ENCODE measurements at places on chromosomes 4 and X. TPM values are rescaled to one million over a fixed set of nuclear protein-coding genes. Genes with fewer than 3 reads are reported as not detected.

LEF1 gene
- 1.6 TPM for total RNA-seq

DNAAF6 gene
- total RNA-seq = not detected

LINC00632 gene
- total RNA-seq = not detected

PDE5A gene
- total RNA-seq = 1.4 TPM

DNA sequence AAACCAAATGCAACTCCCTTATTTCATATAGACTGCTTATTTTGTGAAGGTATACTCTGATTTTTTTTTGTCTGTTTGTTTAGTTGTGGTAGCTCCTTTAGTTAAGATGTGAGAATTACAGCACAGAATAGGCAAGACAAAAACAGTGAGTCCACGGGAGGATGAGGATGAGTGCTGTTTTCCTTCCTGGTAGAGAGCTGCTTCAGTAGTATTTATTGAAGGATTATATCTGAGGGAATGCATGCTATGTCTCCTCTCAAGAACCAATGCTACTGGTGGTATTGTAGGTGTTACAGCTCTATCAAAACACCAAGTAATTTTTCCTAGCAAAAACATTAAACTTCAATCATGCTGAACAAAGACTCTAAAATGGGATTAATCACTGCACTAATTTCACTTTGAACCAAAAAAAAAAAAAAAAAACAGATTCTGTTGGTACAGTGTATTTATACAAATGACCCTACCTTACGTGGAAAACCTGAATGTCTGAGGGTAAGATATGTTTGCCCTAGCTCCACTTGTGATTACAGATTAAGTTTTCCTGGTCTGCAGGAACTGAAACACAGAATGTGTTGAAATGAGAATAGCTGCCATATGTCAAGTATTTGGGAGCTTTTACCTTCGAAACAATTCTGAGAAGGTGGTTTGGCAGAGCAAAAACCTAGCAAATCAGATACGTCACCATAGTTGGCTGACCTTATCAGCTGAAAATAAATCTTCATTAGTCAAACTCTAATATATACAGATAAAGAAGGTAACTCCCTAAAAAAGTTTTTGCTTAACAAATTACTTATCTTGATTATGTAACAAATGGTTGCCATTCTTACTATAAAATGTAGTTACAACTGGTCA is 40.3 kb downstream of the PPP3CA start:
- DNase-seq = no peak

GRCh38 chr4:140368686-140369085 is 4.8 kb upstream of the SCOC start:
- DNase-seq = no peak

DNA sequence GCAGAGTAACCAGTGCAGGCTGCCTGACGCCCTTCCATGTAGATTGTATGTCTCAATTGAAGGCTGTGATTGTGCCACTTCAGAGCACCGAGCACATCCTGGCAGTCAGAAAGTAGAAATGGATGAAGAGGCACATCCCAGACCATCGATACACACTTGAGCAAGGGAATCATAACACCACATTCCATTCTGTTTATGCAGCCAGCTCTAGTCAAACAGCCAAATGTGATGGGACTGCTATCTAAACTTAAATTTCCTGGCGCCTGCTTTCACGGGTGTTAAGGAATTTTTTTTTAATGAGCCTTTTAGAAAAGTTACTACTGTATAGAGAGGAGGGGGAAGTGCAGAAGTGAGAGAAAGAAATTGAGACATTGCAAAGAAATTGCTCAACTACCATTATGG is 84.4 kb downstream of the PPARGC1A start:
- no peak for DNase-seq

DNA sequence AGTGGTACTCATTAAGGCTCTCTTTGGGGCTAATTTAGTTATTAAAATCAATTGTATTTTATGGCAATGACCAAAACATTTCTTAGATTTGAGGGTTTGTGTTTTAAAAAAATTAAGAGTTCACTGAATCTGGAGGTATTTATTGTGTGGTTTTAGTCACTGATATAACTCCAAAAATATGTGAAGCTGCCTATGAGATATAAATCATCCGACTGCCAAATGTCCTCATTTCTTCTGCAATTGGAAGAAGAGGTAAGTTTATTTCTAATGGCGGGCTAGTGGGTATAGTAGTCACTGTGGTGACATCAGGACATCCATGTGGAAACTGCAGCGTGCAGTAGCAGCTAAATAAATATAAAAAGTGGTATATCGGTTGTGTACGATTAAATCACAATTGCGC is 205.5 kb downstream of the MID1 start:
- no peak for DNase-seq

DNA sequence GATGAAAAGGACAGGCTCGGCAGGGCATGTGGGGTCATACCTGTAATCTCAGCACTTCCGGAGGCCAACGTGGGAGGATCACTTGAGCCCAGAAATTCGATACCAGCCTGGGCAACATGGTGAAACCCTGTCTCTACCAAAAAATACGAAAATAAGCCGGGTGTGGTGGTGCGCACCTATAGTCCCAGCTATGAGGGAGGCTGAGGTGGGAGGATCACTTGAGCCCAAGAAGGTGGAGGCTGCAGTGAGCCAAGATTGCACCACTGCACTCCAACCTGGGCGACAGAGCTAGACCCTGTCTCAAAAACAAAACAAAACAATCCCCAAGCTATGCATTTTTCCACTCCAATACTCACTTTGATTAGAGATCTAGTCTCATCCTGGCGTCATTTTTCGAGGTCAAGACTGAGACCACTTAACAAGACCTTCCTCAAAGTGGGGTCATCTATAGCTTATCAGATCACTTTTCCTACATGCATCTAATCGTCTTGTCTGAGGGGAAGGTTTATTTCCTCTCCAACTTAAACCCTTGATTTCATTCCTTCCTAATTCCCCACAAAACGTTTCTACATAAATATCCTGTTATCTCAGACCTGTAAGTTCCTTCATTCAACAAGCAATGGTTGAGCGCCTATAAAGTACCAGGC is 1.3 kb downstream of the NKAP start:
- DNase-seq = no peak

DNA sequence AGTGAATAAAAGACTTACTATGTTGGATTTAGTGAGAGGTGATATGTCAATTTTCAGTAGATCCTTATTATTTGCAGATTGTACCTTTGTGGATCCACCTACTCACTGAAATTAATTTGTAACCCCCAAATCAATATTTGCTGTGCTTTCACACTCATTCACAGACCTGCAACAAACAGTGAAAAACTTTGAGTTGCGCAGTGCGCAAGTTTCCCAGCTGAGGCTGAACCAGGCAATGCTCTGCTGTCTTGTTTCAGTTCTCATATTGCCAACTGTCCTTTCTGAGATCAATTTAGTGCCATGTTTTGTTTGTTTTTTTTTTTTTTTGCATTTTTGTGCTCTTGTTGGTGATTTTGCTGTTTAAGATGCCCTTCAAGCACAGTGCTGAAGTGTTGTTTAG is 40.8 kb upstream of the LEF1 start:
- DNase-seq = no peak

GRCh38 chr4:121736735-121737351 is 28.1 kb downstream of the SMIM43 start:
- DNase-seq = peak; percentile 16

- DNase-seq = peak; percentile 63
These were observed 752 bp downstream of the SEPTIN11 start for GRCh38 chr4:76950052-76950955.

DNA sequence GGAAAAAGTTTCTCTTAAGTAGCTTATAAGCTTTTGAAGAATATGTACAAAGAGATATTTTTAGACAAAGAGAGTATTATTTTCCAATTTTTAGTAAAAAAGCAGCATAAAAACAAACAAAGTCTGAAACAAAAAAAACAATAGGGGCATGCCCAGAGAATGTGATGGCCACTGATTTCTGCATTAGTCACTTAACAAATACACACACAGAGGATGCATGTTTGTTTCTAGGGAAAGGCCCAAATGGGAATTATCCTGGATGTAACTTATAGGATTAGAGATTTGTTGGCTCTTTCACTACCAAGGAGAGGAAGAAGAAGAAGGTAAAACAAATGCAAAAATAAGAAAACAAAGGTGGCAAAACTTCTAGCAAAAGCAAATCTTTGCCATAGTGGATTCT is 95.9 kb upstream of the SCOC start:
- no peak for DNase-seq

GRCh38 chrX:39726771-39727170 is 371.0 kb downstream of the BCOR start:
- no peak for DNase-seq

DNA sequence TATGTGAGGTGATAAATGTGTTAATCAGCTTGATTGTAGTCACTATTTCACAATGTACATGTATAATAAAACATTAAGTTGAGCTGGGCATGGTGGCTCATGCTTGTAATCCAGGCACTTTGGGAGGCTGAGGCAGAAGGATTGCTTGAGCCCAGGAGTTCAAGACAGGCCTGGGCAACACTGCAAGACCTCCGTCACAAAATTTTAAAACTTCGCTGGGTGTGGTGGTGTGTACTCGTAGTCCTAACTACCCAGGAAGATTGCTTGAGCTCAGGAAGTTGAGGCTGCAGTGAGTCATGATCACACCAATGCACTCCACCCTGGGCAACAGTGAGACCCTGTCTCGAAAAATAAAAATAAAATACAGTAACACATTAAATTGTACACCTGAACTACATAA is 20.1 kb downstream of the LYAR start:
- no peak for DNase-seq

DNA sequence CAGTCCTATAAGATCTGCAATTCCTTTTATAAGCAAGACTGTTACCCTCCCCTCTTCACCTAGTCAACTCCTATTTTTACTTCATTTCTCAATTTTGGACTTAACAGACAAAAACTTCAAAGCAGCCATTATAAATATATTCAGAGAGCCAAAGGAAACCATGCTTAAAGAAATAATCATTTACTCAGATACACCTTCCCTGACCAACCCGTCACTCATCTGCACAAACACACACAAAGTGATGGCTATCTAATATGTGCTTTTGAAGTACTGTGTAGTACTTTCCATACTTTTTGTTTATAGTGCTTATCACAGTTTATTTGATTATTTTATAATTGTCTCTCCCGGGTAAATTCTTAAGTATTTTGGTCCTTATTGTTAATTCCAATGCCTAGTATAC is 117.2 kb downstream of the TBC1D19 start:
- no peak for DNase-seq

DNA sequence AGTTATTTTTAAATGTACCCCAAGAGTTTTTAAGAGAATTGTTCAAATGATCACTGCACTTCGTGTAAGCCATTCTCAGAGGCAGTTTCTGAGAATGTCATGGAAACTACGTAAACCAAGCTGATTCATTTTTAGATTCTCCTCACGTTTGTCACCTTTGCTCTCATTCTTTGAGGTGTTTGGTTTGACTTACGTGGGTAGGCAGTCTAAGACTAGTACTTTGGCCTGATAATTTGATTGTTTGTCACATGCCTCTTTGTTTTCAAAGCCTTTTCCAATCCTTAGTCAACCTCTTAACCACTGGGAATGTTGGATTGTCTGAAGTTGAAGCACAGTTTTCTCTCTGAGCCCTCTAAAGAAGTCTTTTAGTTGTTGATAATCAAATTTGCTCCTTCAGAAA is 10.5 kb downstream of the SEPTIN11 start:
- no peak for DNase-seq

- DNase-seq = no peak
These were observed 64.0 kb upstream of the VCX2 start for GRCh38 chrX:8235026-8235425.

DNA sequence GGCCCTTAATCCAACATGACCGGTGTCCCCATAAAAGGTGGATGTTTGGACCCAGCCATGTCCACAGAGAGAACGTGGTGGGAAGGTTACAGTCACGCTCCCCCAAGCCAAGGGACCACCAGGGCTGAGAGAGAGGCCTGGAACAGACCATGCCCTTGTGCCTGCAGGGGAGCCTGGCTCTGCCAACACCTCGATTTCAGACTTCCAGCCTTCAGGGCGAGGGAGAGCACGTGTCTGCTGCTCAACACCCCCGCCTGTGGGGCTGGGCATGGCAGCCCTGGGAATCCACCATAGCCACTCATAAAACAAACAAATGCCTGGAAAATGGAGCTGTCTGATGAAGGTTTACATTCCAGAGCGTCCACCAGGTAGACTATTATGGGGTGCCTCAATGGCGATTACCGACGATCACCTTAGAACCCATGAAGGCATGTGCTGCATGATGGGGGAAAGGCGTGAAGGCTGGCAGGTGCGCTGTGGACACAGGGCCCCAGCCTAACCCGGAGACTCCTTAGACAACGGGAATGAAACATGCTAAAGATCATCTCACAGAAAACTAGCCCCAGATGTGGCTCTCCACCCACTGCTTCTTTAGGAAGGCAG is 42.3 kb upstream of the HMX1 start:
- no peak for DNase-seq

DNA sequence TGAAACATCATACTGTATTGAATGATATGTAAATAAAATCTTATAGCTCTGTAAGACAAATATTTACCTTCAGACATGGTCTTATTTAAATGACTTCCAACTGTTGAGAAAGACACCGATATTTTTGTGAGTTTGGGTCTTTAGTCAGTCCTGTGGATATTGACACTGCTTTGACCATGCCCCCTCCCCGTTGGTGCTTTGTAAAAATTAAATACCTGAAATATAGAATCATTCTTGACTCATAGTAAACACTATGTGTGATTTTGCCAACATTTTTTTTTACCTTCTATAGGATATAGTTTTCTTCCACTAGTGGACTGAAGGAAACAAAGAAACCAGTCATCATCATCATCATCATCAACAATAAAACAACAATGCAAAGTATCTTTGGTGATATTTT is 114.3 kb upstream of the HS3ST1 start:
- DNase-seq = no peak
